ENCODE measurements at places on chromosomes 3 and 15. TPM values are rescaled to one million over a fixed set of nuclear protein-coding genes. Genes with fewer than 3 reads are reported as not detected.

The SH2D7 gene
- not detected for total RNA-seq

The FEZF2 gene
- not detected for total RNA-seq

The FMN1 gene
- 10.2 TPM for total RNA-seq

The GHSR gene
- total RNA-seq = not detected
